ENCODE measurements at places on chromosomes 6 and 20. TPM values are rescaled to one million over a fixed set of nuclear protein-coding genes. Genes with fewer than 3 reads are reported as not detected.

DNA sequence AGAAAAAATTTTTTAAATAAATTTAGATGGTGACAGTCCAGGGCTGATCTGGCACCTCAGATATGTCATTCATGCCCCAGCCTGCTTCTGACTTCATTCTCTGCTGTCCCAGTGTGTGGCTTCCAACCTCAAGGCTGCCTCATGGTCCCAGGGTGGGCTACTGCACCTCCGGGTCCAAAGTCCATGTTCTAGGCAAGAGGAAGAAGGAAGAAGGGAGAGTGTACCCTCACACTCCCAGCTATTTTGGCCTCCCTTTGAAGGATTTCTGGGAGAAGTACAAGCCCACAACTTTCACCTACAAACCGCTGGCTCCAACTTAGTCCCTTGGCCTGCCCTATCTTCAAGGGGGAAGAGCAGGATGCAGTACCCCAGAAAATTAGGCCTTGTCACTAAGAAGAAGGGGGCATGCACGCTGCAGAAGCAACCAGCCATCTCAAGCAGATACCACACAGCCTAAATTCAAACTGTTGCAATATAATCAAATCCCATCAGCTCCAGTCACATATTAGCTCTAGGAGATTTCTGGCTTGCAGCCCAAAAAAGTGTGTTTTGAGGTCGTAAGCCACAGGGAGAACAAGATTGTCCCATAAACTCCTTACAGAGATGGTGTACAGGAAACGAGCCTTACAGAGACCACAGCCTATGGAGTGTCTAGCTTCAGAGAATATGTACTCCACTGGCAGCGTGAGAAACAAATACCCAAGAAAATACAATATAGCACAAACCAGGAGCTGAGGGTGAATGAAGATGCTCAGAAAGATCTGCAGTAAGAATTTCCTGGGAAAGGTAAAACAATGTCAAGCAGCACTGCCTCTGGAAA, 906 bp upstream of the BTN3A2 start:
- H3K4me1 ChIP-seq: peaks cover 69% of the 10 kb centered on the region
- H3K36me3 ChIP-seq: peaks cover under 1% of the 10 kb centered on the region
- H3K27me3 ChIP-seq: no peaks in the 10 kb centered on the region
- H3K27ac ChIP-seq: peak overlapping the region; percentile 96
- peak overlapping the region; percentile 79 for H3K4me3 ChIP-seq

GRCh38 chr20:10504994-10505730, 70.1 kb downstream of the SLX4IP start:
- H3K4me1 ChIP-seq: peaks cover 14% of the 10 kb centered on the region
- no peaks in the 10 kb centered on the region for H3K27me3 ChIP-seq
- DNase-seq: no peak
- no peak overlapping the region for H3K4me3 ChIP-seq
- no peaks in the 10 kb centered on the region for H3K36me3 ChIP-seq
- no peak overlapping the region for H3K27ac ChIP-seq

DNA sequence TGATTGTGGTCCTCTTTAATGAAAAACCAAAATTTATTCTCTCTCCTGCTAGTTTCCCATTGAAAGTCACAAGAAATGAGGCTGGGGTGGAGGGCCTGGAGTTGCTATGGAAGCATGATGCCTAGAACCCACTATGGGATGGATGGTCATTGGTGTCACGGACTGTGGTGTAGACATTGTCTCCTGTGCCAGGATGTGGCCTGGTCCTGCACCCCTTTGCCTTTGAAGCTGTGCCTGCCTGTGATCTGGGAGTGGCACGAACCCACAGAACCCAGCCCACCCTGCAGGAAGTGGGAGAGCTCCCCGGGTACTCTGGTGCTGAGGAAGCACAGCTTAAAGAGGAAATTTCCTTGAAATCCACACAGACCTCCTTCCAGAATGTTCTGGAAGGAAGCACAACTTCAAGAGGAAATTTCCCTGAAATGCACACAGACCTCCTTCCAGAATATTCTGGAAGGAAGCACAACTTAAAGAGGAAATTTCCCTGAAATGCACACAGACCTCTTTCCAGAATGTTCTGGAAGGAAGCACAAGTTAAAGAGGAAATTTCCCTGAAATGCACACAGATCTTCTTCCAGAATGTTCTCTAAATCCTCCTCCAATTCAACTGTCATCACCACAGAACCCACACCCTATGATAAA, 105.6 kb downstream of the CDH26 start:
- DNase-seq: no peak
- H3K27ac ChIP-seq: no peak overlapping the region
- no peak overlapping the region for H3K4me3 ChIP-seq
- H3K36me3 ChIP-seq: no peaks in the 10 kb centered on the region
- no peaks in the 10 kb centered on the region for H3K27me3 ChIP-seq
- H3K4me1 ChIP-seq: peaks cover 18% of the 10 kb centered on the region

GRCh38 chr6:149859938-149860337, 4.2 kb downstream of the LRP11 start:
- no peaks in the 10 kb centered on the region for H3K27me3 ChIP-seq
- H3K4me1 ChIP-seq: peaks cover 13% of the 10 kb centered on the region
- no peak overlapping the region for H3K27ac ChIP-seq
- H3K36me3 ChIP-seq: no peaks in the 10 kb centered on the region

DNA sequence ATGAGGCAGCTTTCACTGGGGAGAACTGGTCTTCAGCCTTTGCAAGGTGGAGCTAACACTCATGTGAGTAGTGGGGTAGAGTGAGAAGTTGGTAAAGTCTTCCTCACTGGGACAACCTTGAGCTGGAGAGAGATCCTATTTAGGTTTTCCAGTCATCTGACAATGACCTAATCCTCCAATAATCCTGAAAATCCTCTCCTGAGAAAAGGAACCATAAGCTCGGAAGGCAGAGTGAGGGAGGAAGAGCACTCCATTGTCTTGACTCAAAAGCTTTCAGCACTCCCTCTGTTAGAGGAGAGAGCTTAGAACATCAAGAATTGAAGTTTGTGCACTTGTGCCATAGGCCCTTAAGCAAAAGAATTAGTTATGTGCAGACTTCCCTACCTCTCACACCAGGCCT, 77.8 kb downstream of the TRAM2 start:
- no peak for DNase-seq
- no peaks in the 10 kb centered on the region for H3K4me1 ChIP-seq
- no peak overlapping the region for H3K4me3 ChIP-seq
- no peaks in the 10 kb centered on the region for H3K36me3 ChIP-seq
- no peaks in the 10 kb centered on the region for H3K27me3 ChIP-seq

DNA sequence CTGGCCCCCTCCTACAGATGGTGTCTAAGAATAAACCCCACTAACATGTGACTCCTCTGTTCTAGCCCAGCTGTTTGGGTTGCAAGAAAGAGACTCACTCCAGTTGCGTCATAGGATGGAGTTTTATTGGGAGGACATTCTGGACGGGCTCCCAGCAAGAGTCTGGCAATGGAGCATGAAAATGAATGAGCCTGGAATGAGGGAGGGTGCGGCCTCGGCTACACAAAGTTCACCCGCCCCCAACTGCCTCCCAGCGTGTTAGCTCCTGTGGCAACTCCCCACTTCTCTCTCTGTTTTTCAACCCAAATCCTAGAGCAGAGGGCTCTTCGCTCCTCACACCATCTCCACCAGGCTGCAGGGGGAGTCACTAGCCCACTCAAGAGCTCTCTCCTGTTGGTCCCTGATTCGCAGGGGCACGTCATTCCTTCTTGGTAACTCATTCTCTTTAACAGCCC, 5.1 kb upstream of the ADAM33 start:
- H3K36me3 ChIP-seq: no peaks in the 10 kb centered on the region
- no peaks in the 10 kb centered on the region for H3K27me3 ChIP-seq

DNA sequence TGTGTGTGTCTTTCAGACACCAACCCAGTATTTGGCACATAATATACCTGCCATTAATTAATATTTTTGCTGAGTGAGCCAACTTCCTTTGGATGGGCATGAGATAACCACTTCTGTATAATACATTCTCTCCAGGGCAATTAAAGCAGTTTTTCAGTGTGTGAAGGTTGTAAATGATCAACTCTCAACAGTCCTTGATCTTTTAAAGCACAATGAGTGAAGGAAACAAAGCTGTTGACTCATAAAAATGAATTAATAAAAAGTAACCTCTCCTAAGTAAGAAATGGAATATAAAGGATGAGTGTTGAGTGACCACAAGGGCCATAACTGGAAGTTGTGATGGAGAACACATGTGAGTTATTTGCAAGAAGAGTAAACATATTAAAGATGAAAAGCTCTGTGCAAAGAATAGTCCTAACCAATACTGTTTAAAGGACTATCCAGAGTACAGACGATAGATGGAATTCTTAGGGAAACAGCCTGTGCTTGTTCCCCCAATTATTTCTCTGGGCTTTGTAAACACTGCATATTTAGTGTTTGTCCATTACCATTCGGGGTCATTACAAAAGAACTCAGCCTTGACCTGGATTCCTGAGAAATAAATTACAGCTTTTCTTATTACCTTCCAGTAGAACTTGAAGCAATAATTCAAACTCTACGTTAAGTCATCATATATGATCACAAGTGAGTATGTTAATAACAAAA, 446.2 kb downstream of the PLCB1 start:
- H3K27ac ChIP-seq: no peak overlapping the region
- H3K4me1 ChIP-seq: no peaks in the 10 kb centered on the region
- no peak overlapping the region for H3K4me3 ChIP-seq
- DNase-seq: no peak
- H3K36me3 ChIP-seq: no peaks in the 10 kb centered on the region

DNA sequence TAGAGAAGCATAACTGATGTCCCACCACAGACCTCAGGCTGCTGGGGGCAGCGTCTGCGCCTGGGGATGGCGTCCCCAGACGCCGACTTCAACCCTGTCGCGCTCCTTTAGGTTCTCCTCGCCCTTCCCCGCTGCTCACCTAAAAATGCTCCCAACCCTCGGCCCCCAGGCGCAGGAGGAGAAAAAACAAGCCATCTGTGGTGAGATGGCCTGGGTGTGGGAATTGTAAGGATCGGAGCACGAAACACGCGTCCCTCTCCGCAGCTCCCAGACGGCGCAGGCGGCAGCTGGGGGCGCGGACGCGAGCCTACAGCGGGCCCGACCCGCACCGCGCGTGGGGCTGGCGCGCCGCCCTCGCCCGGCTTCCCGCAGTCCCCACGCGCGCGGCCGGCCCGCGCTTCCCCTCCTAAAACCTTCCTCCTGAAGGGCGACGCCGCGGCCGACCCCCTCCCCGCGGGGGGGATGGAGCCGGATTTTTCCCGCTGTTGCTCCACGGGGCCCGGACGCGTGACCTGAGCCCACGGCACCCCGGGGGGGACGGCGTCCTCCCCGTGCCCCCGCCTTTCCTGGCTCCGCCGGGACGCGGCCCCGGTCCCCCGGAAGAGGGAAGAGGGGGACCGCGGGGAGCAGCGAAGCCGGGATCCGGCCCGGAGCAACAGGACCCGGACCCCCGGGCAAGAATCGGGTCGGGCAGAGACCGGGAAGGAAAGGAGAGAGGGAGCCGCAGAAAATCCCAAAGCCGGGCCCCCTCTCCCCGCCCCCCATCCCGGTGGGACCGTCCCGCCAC, 611 bp downstream of the EPB41L2 start:
- peak; percentile 14 for DNase-seq
- peak overlapping the region; percentile 38 for H3K27ac ChIP-seq
- no peaks in the 10 kb centered on the region for H3K36me3 ChIP-seq

- H3K27ac ChIP-seq: no peak overlapping the region
- H3K4me1 ChIP-seq: no peaks in the 10 kb centered on the region
- H3K27me3 ChIP-seq: no peaks in the 10 kb centered on the region
- no peak overlapping the region for H3K4me3 ChIP-seq
- DNase-seq: no peak
Observed at GRCh38 chr6:153976921-153977693, 61.9 kb upstream of the OPRM1 start.

GRCh38 chr6:73109659-73110058, 115.6 kb downstream of the KHDC1L start:
- no peaks in the 10 kb centered on the region for H3K36me3 ChIP-seq
- H3K27ac ChIP-seq: no peak overlapping the region
- no peaks in the 10 kb centered on the region for H3K4me1 ChIP-seq

DNA sequence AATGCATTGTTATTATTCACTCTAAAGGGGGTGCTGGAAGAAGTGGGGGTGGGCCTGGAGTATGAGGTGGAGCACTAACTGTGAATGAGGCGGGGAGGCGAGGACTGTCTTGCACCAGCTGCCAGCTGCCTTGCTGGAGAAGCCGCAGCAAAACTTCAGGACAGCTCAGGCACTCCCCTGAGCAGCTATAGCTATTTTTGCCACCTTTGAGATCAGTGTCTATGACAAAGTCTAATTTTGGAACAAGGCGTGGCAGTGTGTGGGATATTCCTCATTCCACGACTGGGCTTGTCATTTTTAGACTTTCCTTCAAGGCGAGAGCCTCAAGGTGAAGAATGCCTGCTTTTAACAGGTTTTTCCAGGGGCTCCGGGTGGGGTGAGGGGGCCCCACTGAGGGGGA, 143.8 kb downstream of the DOK5 start:
- no peak overlapping the region for H3K4me3 ChIP-seq
- no peaks in the 10 kb centered on the region for H3K36me3 ChIP-seq
- DNase-seq: no peak
- H3K4me1 ChIP-seq: no peaks in the 10 kb centered on the region
- H3K27me3 ChIP-seq: no peaks in the 10 kb centered on the region

- H3K4me1 ChIP-seq: no peaks in the 10 kb centered on the region
- no peak overlapping the region for H3K4me3 ChIP-seq
- H3K27ac ChIP-seq: no peak overlapping the region
Observed at GRCh38 chr6:16102208-16102607, 26.7 kb upstream of the MYLIP start.

DNA sequence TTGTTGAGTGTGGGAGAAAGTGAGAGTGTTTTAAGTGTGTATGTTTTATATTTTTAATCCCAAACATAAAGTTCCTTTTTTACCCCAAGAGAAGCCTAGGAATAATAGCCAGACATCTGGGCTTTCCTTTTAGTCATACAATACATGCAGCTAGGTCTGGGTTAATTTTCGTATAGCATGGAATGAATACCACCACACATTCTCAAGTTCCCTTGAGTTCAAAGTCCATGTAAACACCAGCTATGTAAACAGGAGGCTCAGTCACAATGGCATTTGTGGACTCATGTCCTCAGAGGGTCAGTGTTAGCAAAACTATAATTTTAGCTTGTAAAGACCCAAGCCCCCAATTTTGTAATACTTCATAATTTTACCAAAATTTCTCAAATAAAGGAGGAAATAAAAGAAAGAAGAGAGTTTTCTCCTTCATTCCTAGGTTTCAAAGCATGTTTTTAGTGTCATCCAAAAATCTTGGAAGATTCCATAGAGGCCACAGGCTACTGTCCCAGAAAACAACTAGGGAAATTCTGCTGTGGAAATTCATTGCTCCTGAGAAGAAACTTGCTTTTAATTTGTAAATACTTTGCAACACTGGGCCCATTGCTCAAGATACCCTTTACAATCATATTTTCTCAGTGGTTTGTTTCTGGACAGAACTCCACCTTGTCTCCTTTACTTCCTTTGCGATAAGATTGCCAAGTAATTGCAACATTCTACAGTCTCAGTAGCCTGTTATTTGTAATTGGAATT, 671.2 kb downstream of the COL12A1 start:
- H3K36me3 ChIP-seq: no peaks in the 10 kb centered on the region
- H3K27ac ChIP-seq: no peak overlapping the region

Gene FOXQ1
- not detected for total RNA-seq

Gene FOXO3
- 26.4 TPM for total RNA-seq

Gene FAM184A
- 6.1 TPM for total RNA-seq

Gene KCNB1
- not detected for total RNA-seq

Gene COX4I2
- not detected for total RNA-seq

Gene RSPH9
- total RNA-seq: not detected
